Kidney (tissue), 22 donors: ENCODE measurements at places on chromosomes 5 and 9.

DNA sequence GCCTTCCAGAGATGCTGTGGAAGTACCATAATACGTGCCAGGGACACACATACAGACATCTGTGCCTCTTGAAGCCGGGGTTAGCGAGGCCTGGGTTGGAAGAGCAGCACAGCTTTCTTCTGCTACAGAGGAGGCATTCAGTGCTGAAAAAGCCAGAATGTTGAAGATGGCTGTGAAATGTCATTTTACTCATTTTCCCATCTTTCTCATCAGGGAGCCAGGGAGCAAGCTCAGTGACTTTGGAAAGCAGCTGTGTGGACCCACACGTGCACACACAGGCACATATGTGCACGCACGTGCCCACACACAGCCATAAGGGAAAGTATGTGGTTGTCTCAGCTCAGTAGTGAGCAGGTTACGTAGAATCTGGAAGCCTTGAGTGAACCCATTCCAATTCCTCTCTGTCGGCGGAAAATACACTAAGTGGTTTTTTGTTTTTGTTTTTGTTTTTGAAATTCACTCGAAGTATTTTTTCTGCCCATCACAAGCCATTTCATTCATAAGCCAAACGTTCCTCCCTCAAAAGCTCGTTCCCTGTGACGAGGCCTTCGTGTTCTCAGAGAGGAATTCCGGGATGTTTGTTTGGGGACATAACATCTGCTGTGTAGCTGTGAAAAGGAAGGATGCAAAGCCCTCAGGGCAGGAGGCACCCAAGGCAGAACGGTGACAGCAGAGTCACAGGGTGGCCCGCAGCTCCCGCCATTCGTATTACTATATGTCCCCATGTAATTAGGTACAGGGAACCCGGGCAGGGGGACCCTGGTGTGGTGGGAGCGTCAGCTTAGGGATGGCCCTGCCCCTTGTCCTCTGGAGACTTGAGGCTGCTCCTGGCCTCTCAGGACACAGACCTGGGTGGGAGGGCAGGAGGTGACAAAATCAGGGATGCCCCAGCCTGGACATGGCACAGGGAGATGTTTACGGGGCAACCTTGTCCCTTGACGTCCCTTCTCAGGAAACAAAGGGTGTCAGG is 29.0 kb upstream of the ANKRD33B start:
- peak; percentile 33 for DNase-seq

DNA sequence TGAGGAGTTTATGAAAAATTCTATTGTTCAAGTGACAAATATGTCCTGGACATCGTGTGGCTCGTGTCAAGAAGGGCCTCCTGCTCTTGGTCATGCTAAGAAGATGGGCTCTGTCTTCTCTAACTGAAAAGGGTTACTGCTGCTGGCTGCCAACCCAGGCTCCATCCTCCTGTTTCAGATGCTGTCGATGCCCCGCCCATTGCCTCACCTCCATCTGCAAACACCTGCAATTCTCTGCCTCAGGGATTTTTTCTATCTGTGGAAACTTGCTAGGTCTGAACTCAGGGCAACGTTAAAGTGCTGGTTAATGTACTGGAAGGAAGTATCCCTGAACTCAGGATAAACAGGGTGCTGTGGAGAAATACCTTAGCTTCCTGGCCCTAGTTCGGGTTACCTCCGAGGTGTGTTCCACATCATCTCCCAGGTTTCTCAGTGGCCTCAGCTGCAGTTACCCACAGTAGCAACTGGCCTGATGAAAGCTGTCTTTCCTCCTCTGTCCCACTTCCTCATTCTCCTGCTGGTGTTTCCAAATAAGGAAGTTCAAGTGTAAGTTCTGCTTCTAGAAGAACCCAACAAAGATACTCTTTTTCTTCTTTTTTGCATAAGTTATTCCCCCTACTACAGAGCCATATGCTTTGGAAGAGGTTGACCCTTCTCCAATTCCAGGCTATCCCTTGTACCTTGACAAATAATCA is 151.7 kb upstream of the SMIM23 start:
- no peak for DNase-seq

DNA sequence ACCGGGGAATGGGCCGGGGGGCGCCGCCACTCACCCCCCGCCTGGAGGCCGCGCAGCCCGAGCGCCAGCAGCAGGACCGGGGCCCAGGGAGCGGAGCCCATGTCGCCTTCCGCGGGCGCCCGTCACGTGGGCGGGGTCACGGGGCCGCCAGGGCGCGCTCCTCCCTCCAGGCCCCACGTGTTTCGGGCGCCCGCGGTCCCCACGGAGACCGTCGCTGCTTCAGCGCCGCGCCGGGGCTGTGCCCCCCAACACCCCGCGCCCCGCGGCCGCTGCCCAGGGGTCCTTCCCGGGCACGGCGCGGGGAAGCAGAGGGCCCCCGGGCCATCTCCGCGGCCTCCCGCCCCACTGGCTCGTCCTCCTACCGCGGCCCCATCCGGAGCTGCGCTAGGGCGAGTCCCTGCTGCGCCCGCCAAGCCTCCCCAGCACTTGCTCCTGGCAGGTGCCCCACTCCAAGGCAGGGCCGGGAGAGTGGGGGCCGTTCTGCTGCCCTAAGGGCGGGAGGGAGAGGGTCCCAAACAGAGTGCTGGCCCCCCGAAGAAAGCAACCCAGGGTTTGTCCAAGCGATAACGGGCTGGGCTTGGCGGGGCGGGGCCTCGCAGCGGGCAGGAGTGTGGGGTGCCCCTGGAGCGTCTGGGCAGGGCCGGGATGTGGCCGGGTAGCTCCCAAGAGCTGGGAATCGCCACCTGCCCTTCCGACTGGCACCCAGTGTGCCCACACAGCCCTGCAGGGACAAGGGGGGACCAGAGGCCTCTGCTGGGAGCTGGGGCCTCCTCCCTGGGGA is at the start of gene DPP7:
Gene DPP7 (minus strand): TSS at position 121 of the 781 bp plus-strand sequence. CDS start 20 bp downstream, at position 101.
- DNase-seq = peak; percentile 93

DNA sequence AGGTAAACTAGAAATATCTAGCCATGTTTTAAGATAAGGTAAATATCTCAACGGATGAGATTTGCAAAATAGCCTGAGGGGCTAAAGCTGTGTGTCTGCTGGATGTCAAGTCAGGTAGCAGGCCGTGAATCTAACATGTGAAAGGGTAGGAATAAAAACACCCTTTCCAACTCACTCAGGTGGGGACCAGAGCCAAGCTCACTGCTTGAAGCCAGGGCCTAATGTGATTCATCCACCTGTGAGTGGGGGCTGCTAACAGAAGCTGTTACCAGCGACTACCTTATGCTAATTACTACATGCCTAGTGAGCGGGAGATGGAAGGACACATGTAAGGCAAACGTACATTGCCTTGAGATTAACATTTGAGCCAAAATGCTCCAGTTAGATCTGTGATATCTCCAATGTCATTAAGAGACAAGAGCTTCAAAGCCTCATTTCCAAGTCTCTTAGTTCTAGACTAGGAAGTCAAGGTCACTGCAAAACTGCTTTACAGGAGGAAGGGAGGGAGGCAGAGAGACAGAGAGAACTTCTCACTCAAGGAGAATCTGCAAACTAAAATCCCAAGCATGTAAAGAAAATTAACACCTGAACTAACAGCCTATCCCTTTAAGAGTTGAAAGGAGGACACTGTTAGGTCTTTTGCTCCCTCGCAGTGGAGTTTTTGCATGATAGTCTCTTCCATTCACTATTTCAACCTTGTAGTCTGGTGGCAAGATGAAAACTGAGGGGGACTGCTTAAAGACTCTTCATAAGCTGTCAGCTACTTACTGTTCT is 141.6 kb upstream of the RPS23 start:
- no peak for DNase-seq

GRCh38 chr9:133692364-133692985 is 45.7 kb downstream of the SARDH start:
- no peak for DNase-seq

DNA sequence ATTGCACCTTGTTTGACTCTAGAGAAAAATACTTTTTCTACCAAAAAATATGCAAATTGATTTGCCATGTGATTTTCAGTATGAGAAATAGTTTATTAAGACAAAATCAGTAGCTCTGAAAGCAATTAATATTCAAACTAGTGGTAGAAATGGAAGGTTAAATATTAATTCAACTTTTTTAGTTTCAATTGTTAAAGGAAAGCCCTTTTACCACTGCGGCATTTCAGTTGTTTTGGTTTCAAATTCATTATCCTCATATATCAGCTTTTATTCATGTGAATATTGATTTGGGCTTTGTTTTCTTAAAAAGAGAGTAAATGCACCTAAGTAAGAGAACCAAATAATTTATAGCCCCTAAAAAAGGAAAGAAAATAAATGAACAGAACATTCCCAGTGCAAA is 660.6 kb upstream of the CHD1 start:
- no peak for DNase-seq

GRCh38 chr9:132648685-132649084 is 21.1 kb downstream of the DDX31 start:
- DNase-seq = no peak

DNA sequence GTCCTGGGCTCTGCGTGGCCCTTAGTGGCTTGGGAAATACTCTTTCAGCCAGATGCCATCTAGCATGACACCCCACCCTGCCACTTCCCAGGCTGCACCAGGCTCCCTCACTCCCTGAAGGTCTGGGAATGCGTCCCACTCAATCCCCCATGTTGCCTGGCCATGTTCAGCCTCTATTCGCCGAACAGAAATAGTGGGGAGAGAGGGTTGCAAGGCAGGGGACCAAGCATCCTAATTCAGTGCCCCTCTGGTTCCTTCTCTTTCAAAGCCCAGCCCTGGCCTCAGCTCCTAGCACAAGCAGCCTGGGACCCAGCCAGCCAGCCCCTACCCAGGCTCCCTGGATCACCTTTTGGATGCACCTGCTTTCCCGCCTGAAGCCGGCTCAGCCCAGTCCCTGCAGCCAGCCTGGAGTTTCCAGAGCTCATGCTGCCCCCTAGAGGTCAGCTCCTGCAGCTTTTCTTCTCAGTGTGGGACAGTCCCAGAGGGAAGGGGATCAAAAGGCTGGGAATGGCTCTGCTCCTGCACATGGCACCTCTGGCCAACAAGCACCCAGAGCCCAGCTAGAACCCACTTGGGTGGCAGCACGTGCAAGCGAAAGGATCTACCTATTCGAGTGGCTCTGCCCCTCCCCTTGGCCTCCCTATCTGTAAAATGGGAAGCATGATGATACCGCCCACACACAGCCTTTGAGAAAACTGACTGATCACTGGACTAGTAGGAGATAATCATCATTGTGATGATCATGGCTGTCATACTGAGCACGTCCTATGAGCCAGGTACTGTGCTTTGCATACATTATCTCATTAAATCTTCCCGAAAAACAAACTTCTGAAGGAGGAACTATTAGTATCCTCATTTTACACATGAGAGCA is 48.7 kb upstream of the C5orf58 start:
- peak; percentile 82 for DNase-seq

GRCh38 chr5:133387621-133388020 is 224.7 kb downstream of the FSTL4 start:
- no peak for DNase-seq

DNA sequence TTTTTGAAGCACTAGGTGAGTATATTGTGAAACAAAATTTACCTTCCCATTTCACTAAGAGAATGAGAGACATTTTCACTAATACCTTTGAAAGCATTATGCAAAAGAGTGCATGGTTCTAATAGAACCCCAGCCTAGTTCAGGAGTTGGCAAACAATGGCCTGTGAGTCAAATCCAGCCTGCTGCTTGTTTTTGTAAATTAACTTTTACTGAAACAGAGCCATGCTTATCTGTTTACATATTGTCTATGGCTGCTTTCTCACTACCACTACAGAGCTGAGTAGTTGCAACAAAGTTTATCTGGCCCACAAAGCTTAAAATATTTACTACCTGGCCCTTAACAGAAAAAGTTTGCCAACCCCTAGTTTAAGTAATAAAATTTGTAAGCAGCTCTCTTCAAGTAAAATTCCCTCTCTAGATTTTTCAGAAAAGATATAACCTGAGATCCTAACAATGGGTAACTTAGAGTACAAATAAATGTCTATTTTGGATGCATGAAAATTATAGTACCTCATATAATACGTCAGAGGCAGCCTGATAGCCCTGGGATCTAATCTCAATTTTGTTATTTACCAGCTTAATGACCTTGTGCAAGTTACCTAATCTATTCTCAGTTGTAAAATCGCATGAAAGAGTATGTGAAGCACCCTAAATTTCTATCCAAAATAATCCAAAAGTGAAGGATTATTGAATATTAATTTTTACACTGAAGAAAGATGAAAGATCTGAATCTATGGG is 50.7 kb upstream of the ARL15 start:
- no peak for DNase-seq

DNA sequence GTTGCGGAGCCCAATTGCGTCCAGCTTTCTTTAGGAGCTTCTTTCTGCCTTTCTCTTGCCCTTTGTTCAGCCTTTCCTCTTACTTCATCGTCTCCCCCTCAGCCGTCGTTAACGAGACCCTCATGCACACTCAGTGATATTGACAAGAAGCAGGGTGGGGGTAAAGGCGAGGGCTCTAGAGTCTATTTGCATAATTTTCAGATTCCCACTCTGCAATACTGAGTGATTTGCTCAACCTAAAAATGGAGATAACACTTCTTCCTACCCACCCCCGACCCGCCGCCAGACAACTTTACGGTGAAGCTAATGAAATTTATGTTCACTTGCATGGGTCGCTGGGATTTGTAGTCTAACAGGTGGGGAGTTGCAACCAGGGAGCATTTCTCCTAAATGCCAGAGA is 1.3 kb upstream of the TBC1D2 start:
- DNase-seq = no peak
